ENCODE measurements at places on chromosomes 7 and 10.
A peak's percentile ranks its signal among the peaks of the same experiment; 100 is the strongest.

- no peak for DNase-seq
Observed at GRCh38 chr10:29379208-29379607, 90.3 kb downstream of the LYZL1 start.

- DNase-seq: no peak
Observed at GRCh38 chr7:106603346-106603745, 57.6 kb downstream of the CCDC71L start.

DNA sequence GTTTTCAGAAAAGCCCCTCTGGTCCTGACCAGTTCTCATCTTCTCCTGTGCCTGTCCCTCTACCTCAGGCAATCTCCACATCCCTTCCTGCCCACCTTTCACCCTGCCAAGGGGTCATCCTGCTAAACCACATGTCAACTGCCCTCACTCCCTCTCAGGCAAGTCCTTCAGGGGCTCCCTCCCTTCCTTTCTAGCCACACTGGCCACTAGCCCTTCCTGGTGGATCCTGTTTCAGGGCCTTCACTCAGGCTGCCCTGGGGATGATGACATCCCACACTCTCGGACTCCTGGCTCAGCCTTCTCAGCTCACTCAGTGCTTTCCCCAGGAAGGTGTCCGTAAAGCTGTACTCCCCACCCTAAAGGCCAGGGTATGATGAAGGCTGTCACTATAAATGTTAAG is 13.4 kb downstream of the STEAP1B start:
- no peak for DNase-seq

DNA sequence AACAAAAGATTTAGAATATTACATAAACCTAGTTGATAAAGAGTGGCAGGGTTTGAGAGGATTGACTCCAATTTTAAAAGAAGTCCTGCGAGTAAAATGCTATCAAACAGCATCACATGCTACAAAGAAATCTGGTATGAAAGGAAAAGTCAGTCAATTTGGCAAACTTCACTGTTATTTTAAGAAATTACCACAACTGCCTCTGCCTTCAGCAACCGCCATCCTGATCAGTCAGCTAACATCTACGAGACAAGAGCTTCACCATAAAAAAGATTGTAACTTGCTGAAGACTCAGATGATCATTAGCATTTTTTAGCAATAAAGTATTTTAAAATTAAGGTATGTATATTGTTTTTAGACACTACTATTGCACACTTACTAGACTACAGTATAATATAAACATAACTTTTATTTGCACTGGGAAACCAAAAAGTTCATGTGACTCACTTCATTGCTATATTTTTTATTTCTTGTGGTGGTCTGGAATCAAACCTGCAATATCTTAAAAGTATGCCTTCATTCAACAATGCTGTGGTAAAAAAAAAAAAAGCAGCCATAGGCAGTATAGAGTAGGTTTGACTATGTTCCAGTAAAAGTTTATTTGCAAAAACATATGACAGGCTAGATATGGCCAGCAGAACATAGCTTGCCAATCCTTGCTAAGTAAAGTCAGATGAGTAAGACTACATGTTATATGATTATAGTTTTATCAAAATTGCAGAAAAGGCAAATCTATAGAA is 74.4 kb downstream of the GLCCI1 start:
- DNase-seq: no peak

GRCh38 chr10:44425466-44425865 is 40.6 kb upstream of the CXCL12 start:
- DNase-seq: no peak

GRCh38 chr10:94402204-94402842 is at the start of gene TBC1D12:
Gene TBC1D12, plus strand, starts transcription at chr10:94402541. Its CDS starts 73 bp downstream, at chr10:94402614.
- peak; percentile 35 for DNase-seq

DNA sequence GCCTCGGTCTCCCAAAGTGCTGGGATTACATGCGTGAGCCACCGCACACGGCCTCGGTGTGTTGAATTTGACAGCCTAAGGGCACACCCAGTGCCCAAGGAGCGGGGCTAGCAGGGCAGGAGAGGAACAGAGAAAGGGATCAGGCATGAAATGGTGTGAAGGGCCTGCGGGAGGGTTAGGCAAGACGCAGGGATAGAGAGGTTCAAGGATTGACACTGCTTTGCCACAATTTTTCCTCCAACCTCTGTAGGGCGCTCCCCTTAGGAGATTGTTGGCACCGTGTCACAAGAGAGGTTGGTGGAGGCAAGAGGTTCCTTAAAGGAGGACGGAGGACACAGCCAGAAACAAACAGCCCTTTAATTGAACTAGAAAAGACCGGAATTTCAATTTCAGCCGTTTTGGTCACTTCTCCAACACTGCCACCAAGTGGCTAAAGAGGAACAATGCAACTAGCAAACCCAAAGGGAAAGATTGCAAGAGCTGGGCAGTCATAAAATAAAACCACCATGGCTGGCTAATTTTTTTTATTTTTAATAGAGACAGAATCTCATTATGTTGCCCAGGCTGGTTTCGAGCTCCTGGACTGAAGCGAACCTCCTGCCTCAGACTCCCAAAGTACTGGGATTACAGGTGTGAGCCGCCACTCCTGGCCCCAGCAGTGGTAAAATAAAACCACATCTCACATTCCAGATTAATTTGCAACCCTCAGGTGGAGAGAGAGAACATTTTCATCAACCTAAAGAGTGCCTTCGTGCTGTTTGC is 6.9 kb upstream of the CREB3L2 start:
- DNase-seq: peak; percentile 25
